Frontal cortex (tissue), 4 donors: ENCODE measurements at places on chromosomes 16 and 17.

DNA sequence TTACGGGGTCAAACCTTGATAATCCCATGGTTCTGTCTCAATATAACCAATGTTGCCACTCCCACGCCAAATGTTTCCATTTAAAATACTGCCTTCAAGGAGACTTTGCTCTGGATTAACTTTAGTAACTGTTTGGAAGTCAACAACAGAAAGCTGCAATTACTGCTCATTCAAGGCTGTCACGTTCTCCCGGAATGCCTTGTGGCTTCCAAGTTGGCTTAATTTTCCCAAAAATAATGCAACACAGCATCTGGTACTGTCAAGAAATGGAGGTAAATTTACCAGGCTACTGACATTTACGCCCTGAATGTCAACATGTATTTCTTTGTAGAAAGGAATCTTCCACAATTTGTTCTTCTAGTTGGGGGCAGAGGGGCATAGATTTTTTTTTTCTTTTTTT lies 38.2 kb downstream of the GPRC5B start:
- no peak for DNase-seq

DNA sequence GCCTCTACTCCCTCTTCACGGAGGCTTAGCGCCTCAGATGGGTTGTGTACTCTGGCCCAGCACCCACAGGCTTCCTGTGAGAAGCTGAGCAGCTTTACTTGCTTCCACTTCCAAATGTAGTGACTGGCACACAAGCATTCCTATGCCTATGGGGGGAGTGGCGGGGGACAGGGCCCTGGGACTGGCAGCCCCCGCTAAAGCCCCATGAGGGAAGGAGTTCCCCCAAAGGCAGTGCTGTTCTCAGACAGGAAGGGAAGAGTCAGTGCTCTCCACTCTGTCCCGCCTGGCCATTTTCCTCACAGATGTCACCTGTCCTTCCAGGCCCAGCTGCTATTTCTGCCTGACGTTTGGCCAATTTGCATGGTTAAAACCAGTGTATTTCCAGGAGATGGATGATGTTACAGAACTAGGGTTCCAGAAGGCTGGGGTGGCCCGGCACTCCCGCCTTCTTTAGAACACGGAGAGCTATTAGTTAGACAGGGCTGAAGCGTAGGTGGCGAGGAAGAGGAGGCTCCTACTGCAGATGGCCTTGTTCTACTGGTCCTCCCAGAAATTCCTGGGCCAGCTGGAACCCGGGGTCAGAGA lies 83.9 kb upstream of the FBXO47 start:
- DNase-seq = no peak

DNA sequence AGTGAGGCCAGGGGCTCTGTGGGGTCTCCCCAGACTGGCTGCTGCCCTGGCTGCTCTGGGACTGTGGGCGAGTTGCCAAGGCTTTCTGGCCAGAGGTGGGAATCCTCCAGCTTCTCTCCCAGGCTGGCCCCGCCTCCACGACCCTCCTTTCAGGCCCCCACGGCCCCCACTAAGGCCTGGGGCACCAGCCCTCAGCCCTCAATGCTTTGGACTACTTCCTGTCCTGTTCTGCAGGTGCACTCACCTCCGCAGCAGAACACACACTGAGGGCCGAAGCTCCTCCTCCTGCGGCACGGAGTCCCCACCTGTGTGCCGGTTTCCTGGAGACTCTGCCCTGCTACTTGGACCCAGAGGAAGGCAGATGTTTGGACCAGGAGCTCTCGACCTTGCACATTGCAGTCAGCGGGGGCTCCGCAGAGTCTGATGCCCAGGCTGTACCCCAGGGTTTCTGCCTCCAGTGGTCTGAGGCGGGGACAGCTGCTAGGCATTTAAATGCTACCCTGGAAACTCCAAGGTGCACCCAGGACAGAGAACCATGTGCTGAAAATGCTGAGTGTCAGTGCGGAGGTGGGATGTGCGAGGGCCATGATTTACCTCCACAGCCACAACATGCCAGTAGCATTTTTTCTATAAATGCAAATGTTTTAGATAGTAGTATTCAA lies 223.8 kb downstream of the IRF8 start:
- no peak for DNase-seq

DNA sequence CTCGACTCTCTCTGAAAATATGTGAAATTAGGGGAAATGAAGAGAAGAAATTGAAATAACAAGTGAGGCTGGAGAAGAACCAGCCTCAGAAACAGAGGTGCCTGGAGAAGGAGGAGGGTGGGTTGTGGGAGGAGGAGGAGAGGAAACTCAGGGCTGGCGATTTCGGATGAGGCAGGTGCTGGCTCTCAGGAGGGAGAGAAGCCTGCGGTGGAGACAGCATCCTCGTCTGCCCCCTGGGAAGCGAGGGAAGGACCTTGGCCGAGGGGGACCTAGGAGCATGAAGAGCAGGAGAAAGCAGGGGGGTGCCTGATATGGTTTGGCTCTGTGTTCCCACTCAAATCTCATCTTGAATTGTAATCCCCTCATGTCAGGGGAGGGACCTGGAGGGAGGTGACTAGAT lies 264.7 kb upstream of the TNRC6C start:
- DNase-seq = no peak

GRCh38 chr16:11685844-11686618 lies 17.8 kb downstream of the SNN start:
- no peak for DNase-seq

DNA sequence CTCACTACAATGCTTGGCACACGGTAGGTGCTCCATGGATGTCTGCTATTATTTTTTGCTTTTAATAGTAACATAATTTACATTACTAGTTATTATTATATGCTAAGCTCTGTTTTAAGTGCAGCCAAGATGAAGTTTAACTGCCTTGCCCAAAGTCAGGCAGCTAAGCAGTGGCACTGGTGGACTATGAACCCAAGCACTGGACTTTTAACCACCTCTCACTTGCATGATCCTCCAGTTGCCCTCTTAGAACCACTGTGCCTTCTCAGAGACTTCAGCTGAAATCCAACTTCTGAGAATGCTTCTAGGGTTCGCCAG lies 1.5 kb upstream of the ZNF207 start:
- no peak for DNase-seq

DNA sequence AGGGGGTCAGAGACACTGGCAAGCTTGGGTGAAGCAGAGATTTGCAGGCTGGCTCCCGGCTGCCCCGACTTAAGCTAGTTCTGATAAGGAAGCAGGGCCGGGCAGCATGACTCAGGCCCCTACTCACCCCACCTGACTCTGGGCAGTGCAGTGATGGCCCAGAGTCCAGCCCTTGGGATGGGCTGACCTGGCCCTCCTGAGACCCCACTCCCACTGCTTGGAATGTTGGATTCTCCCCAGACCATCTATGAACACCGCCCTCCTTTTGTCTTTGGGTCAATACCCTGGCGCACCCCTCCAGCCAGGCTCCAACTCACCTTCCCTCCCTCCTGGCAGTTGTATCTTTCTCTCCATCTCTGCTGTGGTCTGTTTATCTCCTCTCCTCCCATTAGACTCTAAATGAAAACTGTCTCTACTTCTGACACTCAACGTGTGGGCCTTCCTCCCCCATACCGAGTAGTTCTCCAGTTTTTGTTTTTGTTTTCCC lies 21.0 kb downstream of the LGALS3BP start:
- no peak for DNase-seq

DNA sequence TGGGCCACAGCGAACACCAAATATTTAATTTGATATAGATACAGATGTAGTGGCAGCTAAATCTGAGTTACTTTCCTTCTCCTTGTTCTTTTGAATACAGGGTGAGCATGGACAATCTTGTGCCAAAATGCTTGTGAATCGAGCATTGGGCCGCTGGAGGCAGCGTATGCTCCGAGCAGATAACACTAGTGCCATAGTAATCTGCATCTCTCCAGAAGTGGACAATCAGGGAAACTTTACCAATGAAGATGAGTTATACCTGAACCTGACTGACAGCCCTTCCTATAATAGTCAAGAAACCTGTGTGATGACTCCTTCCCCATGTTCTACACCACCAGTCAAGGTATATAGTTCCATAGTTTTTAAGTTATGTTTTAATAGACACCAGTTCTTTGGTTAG lies 21.2 kb upstream of the BCAS3 start:
- no peak for DNase-seq

DNA sequence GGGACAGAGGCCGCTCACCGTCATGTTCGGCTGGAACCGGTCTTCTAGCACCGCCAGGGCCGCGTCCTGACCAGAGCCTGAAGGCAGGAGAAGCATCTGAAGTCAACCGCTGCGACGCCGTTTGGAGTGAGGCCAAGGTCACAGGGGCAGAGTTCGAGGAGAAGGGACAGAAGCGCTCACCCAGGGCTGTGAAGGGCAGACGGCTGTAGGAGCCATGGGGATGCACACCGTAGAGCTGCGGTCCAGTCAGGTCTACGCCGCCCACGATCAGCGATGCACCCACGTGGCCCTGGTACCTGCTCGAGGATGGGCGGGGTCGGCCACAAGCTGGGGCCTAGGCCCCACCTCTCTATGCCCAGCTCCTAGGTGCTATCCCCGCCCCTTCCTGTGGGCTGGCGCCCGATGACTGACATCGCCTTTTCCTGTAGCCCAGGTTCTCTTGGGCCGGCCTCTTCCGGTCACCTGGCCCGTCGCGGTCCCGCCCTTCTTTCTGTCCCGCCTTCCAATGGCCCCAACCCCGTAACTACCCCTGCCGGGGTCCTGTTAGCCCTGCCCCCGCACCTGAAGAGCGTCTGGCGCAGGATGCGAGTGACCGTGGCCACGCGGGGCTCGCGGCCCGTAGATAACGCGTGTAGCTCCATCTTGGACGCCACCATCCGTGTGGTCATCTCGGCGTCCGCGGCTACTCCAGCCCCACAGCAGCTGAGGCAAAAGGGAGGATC lies 1.1 kb downstream of the PSMB10 start:
- peak; percentile 99 for DNase-seq

- no peak for DNase-seq
Measured at GRCh38 chr17:39755554-39756379, 18.0 kb downstream of the GRB7 start.

- DNase-seq = no peak
Measured at GRCh38 chr16:58499092-58499511, 841 bp upstream of the NDRG4 start.

DNA sequence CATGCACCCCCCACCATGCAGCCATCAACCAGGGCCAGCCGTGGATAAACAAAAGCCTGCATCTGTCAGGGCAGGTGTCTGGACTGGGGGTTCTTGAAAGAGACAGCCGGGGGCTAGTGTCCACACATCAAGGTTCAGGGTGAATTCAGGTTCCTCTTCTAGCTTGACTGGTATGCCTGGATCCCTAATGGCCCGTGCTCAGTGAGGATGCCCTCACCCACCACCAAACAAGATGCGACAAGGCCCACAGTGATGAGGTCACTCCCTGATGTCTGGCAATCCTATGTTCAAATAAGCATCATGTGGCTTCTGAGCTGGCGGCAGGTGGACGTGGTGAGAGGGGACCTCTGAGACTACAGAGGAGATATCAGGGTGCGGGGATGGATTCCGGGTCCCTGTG lies 64.6 kb downstream of the GOSR1 start:
- DNase-seq = no peak

GRCh38 chr17:58666858-58667267 lies 25.0 kb downstream of the TEX14 start:
- no peak for DNase-seq

- no peak for DNase-seq
Measured at GRCh38 chr16:73853968-73854367, 442.6 kb upstream of the PSMD7 start.

DNA sequence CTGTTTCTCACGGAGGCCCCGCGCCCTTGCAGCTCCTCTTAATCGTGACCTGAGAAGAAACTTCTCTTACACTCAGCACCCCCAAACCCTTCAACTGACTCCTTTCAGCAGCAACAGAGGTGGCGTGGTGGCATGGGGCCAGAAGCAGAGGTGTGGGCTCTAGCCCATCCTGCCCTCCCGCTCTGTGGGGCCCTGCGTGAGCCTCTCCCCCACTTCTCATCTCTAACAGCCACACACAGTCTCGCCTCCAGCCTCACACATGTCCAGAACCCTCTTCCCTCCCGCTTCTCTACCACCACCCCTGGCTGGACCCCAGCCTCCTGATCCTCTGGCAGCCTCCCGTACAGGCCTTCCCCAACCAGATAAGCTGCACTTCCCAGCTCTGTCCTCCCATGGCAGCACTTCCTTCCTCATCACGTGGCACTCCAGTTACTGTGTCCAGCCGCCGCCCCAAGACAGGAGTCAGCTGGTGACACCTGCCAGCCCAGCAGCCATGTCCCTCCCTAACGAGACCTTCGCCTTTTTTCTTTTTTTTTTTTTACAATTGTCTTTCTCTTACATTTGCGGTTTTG lies 30.5 kb downstream of the NSMCE1 start:
- no peak for DNase-seq

GRCh38 chr17:12765548-12765947 lies 23.8 kb upstream of the ARHGAP44 start:
- DNase-seq = no peak

DNA sequence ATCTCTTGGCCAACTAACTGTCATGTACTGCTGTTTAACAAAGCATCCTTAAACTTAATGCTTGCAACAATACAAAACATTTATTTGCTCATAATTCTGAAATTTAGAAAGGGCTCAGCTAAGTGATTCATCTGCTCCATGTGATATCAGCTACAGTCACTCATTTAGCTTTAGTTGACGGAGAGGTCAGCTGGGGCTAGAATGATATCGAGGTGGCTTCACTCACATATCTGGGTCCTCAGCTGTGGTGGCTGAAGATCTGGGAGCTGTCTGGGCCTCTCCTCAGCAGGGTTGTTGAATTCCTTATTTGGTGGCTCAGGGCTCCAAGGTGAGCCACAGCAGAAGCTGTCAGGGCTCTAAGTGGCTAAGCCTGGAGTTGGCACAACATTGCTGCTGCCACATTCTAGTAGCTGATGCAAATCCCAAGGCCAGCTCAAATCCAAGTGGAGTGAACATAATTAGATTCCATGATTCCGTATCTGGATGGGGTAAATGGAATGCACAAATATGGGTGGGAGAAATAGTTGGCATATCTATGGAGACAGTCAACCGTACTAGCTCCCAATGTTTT lies 62.8 kb downstream of the HS3ST3A1 start:
- no peak for DNase-seq

DNA sequence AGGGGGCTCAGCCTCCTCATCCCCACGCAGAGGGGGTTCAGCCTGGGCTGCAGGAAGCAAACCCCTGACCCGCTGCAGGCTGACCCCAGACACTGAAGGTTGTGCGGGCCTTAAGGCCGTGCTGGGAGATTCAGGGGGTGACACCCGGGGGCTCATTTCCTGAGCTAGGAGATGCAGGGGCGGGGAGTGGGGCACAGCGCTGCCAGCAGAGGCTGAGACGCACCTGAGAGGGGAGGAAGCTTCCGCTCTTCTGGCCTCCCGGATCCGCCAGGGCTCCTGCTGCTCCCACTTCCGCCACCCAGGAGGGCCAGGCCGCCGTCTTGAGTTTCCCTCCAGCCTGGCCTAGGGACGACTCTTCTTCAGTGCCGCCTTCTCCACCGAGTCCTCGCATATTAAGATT lies 173.2 kb upstream of the FOXF1 start:
- no peak for DNase-seq
